ENCODE measurements at places on chromosomes 4 and X. TPM values are rescaled to one million over a fixed set of nuclear protein-coding genes. Genes with fewer than 3 reads are reported as not detected.
A peak's percentile ranks its signal among the peaks of the same experiment; 100 is the strongest.

- DNase-seq = peak; percentile 62
These were observed 106.9 kb downstream of the MAML3 start for GRCh38 chr4:140047017-140047640.

GRCh38 chr4:13527192-13527980 lies 16.9 kb downstream of the NKX3-2 start:
- no peak for DNase-seq

- peak; percentile 7 for DNase-seq
These were observed 25.2 kb upstream of the PRSS48 start for GRCh38 chr4:151251603-151252304.

DNA sequence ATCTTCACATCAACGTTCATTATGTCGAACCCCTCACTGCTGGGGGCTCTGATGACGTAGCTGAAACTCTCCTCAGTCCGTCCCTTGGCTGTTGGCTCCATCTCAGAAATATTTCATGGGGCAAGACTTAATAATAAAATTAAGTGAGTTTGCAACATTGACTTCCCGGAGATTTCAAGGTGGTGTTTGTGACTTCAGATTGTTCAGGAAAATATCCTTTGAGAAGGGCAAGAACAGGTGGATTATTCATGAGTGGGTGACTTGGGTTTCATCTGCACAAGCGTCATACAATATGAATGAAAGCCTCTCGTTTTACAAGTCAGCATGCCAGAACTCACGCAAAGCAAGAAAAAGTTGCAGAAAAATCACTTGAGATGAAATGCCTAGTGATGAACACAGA lies at the start of gene C4orf50:
TSS of gene C4orf50 (minus strand) at position 101 of the 400 bp plus-strand sequence.
- no peak for DNase-seq

DNA sequence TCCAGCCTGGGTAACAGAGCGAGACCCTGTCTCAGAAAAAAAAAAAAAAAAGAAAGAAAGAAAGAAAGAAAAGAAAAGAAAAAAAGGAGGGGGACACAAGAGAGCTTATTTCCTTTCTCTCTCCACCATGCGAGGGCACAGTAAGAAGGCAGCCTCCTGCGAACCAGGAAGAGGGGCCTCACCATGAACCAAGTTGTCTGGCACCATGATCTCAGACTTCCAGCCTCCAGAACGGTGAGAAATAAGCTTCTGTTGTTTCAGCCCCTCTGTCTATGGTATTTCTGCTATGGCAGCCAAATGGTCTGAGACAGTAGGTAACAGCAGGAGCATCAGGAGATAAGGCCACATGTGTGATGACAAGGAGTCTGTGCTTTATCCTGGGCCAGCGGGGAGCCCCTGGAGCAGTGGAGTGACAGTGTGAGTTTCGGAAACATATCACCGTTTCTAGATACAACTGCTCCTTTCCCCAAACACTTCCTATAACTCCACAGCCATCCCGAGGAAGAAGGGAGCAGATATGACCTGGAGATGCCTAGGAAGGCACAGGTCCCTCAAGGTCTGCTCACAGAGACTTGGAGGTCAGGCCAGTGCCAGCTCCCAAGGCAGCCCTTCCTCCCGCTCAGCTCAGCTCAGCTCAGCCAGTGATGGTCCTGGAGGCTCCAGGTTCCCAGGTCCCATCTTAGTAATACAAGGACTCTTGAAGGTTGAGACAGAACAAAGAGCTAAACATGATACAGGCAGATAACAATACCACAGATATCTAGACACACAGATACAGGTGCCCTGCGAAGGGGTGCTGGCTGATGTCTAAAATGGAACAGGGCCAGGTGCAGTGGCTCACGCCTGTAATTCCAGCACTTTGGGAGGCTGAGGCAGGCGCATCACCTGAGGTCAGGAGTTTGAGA lies 17.7 kb downstream of the JAKMIP1 start:
- DNase-seq = no peak

DNA sequence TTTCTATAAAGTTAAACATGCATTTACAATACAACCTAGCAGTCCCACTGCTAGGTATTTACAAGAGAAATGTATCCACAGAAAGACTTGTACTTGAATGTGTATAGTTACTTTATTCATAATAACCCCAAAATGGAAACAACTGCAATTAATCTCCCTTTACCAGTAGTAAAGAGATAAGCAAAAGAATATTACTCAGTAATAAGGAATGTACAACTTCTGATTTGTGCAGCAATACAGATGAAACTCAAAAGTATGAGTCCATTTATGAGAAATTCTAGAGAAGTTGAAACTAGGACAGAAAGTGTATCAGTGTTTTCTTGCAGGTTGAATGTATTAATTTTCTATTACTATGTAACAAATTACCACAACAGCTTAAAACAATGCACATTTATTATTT lies 15.2 kb downstream of the USP53 start:
- no peak for DNase-seq

DNA sequence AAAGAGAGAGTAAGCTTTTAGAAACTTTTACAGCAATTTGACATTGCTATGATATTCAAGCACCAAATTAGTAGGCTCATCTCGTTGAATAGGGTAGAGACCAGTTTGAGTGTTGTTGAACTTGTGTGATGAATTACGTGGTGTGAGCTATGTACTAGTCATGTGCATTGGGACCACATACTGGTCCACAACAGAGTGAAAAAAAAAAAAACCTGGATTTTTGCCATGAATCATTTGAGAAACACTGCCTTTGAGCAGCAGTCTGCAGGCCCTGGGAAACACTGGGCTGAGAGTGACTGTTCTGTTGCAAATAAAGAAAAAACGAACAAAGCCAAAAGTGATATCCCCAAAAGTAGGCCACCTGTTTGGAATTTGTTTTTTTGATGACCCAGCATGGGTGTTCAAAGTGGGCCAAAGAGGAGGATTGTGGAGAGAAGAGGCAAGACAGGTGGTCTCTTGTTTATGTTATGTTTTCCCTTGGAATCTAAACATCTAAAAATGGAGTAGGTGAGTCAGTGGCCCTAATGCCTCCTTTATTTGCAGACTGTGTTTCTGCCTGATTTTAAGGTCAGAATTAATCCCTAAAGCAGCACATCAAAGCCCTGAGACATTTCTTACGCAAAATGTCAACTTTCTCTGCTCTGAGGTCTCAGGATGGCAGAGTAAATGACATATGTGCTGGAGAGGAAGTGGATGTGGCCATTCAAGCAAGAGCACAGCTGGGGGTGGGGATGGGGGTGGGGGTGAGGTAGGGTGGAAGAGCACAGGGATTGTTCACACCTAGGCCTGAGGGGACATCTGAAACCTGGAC lies 33.5 kb downstream of the TAF7L start:
- DNase-seq = no peak

DNA sequence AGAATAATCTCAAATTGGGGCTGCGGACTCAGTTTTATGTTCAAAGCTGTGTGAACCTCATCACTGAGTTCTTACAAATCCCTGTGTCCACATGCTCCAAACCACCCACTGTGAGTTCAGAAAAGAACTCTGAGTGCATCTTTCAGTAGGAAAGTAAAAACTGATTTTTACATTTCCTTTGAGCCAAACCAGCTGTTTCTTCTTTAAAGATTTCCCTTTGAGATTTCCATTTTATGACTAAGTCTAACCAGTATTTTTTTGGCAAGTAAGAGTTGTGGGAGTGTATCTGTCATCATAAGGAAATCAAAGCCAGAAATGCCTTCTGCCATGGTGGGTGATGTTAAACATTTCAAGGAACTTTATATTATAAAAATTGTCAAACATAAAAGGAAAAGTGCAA lies 100.0 kb downstream of the TET2 start:
- DNase-seq = no peak

- DNase-seq = no peak
These were observed 1.8 kb downstream of the CCSER1 start for GRCh38 chr4:90128961-90129495.

- no peak for DNase-seq
These were observed 276.1 kb downstream of the GASK1B start for GRCh38 chr4:157896726-157897125.

GRCh38 chr4:103032574-103032973 lies 13.1 kb upstream of the SLC9B1 start:
- DNase-seq = no peak

GRCh38 chr4:140330311-140330900 lies 43.0 kb upstream of the SCOC start:
- peak; percentile 19 for DNase-seq

DNA sequence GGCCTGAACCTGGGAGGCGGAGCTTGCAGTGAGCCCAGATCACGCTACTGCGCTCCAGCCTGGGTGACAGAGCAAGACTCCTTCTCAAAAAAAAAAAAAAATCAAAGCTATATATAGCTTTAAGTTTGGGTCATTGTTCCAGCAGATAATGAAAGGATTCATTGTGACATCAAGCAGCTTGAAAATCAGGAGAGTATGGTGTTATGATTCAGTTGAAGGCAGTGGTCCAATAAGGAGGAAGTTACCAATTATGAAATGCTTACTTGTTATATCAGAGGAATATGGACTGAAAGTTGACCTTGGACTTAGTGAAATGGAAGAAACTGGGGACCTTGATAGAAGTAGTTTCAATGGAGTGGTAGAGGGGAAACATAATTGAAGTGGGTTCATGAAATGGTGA lies 140.4 kb upstream of the MAD2L1 start:
- DNase-seq = no peak

GRCh38 chrX:39425124-39425806 lies 624.0 kb downstream of the MID1IP1 start:
- no peak for DNase-seq

DNA sequence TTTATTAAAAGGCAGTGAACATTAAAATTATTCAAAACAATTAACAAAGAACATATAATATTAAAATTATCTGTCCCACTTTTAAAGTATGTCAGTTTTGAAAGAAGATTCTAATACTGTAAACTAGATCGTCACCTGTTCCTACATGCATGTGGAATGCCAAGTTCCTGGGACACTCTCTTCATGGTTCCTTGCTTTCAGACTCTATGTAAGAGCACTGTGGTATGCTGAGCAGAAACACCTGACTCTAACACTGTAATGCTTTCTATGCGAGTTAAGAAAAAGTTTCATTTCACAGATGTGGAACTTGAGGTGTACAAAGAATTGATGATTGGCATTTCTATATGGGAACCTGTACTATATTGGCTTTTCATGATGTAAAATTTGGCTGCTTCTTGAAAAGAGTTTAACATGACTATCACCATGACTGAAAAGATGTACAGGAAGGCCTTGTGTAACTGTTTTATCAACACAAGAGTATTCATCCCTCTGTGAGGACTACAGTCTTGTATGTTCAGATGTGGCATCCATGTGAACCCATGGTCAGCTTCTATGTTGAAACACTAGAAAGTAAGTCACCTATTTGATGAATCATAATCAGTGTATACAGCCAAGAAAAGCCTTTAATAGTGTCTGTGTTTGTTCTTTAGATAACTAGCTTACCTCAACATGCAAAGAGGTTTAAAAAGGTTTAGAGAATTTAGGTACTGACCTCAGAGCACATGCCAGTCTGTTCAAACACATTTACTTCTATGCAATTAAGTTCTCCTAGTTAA lies 354.5 kb downstream of the ARHGAP24 start:
- DNase-seq = no peak

- no peak for DNase-seq
These were observed 38.4 kb upstream of the ARHGEF6 start for GRCh38 chrX:136819031-136819703.

DNA sequence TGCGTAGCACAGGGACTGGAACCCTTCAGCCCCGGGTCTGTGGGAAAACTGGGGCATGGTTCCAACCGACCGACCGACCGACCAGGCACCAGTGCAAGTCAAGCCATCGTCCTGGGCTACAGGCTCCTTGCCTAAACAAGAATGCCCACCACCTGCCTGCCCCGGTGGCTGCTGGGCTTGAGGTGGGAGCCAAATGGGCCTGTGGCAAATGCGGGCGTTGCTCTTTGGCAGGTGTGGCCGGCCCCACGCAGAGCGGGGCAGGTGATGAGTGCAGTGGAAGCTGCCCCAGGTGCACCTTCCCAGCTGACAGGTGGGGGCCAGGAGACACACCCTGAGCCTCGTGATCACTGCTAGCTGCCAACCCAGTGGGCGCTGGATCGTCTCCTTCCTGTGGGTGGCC lies 77.9 kb downstream of the MTMR1 start:
- no peak for DNase-seq

DNA sequence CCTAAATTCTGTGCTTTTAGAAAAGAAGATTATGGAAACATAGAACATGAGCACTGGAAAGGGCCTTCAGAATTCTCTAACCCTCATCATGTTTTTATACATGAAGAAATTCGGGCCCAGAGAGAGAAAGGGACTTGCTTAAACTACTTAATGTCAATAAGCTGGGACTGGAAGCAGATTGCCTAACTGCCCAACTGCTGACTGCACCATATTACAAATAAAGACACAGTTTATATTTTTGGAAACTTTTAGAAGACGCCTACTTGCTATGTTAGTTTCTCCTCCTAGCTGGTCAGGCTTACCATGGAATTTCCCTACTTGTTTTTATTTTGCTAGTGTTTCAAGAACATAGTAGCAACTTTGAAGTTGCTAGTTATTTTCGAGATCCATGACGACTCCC lies 47.1 kb downstream of the SLC9A6 start:
- no peak for DNase-seq

GRCh38 chr4:1379801-1380331 lies 26.4 kb downstream of the NKX1-1 start:
- no peak for DNase-seq

GRCh38 chr4:101864660-101865059 lies 74.1 kb downstream of the BANK1 start:
- no peak for DNase-seq

GRCh38 chr4:95949136-95949765 lies 109.4 kb downstream of the PDHA2 start:
- DNase-seq = no peak

- no peak for DNase-seq
These were observed 20.6 kb upstream of the IRAK1 start for GRCh38 chrX:154040307-154040756.

DNA sequence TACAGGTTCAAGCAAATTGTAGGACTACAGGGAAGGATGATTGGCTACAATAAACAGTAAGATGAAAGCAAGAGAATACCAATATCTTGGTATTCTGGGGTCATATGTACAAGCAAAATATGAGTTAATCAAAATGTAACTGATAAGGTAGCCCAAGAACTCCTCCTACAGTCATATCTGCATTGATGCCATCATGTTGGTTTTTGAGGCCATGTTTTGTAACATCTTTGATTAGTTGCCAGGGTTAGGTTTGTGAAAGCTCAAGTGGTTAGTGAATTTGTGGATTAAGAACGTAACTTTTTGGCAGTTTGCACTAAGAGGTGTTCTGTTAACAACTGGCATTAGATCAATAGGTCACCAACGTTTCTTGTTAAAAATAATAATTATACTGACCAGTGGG lies 59.6 kb downstream of the USP9X start:
- DNase-seq = no peak

DNA sequence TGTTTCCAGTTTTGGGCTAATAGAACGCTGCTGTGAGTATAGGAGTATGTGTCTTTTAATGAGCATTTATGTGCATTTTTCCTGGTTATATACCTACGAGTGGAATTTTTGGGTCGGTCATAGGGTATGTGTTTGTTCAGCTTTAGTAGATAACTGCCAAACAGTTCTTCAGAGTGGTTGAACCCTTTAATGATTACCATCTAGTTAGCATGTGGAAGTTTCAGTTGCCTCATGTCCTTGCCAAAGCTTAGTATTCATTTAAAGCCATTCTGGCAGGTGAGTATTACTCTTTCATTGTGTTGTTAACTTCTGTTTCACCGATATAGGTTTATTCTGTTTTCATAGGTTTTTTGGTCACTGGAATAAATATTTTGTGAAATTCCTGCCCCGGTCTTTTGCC lies 229.1 kb downstream of the ARHGAP10 start:
- DNase-seq = no peak

GRCh38 chr4:63663870-63664269 lies 745.4 kb downstream of the TECRL start:
- DNase-seq = no peak

TMPRSS11B gene
- total RNA-seq = not detected

PCDH10 gene
- 29.9 TPM for total RNA-seq

SPARCL1 gene
- 83.3 TPM for total RNA-seq

XG gene
- not detected for total RNA-seq

PCDH11X gene
- 37.2 TPM for total RNA-seq
